ENCODE measurements at places on chromosomes 5 and 9.

DNA sequence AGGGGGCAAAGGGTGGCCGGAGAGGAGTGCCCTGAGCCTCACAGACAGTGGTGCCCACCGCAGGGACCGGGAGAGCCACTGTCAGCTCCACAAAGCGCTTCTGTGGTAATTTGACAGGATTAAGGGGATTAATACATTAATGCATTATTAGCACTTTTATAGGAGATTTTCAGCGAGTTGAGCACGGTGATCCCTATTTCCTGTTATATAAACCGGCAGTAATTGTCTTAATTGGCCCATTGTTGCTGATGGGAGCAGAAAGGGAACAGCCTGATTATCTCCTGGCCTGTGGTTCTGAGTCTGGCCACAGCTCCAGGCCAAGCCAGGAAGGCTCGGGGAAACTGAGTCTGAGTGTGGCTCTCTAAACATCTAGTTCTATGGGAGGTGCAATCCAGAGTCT, 423.6 kb downstream of the CDK5RAP2 start:
- DNase-seq: no peak

- DNase-seq: peak; percentile 12
These were observed 64.6 kb downstream of the SH3TC2 start for GRCh38 chr5:148998174-148998797.

DNA sequence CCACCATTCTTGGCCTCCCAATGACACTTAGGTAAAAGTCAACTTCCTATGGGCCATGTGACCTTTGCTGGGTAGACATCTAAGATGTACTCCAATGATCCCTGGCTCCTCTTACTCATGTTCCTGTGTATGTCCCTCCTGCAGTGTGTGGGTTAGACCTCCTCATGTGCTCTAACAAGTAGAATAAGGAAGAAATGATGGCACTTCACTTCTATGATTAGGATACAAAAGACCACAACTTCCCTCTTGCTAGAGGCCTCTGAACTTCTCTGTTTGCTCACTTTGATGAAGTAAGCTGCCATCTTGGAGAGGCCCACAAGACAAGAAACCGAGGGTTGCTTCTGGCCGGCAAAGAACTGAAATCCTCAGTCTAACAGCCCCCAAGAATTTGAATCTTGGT, 131.8 kb downstream of the TAF11L14 start:
- DNase-seq: no peak

DNA sequence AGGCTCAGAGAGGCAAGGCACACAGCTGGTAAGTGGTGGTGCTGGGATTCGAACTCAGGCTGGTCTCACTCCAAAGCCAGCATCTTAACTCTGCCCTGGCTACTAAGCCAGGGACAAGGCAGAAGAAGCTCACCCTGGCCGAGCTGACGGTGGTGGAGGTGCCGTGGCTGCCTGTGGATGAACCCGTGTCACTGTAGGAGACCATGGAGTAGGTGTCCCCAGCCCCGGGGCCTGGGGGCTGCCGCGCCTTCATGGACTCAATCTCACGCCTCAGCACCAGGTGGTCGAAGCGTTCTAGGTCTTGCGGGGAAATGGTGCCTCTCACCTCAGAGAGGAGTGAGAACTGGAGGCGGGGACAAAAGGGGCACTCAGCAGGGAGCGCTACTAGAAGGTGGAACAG, 35.4 kb upstream of the AKNA start:
- DNase-seq: no peak

- DNase-seq: no peak
These were observed 41.1 kb upstream of the PLPP6 start for GRCh38 chr9:4620881-4621555.

DNA sequence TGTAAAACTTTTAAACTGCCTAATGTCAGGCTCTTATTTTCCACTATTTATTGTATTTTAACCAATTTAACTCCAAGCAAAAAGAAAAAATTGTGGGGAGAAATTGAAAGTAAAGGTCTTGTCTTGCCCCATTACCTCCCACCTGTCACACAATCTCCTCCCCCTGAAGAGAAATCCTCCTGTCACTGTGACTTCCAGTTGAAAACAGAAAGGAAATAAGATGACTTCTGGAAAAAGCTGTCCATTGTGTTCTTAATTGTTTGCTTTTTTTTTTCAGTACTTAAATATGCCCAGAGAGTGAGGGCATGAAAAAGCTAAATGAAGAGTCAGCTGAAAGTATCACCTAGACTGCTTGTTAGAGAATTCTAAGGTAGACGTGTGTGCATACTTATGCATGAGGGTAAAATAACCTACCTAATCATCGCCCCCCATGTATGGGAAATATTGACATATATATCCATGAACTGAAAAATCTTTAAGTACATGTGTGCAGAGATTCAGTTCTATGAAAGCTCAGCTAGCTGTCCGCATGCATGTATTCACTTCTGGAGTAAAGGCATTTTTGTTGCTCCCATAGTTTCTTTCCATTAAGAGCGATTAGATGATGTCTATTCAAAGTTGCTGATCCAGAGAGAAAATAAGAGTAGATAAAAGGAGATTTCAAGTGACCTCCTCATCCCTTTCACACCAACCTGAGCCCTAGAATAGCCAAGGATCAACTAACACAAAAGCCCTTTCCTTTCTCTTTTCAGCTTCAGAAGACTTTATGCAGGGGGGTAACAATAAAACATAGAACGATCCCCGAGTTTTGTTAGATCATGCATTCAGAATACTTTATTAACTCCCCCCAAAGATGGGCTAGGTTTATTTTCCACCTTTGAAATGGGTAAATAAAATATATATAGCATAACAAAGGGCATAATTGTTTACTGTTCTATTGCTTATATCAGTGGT, 5.3 kb downstream of the NR2F1-AS1 start:
- DNase-seq: no peak

DNA sequence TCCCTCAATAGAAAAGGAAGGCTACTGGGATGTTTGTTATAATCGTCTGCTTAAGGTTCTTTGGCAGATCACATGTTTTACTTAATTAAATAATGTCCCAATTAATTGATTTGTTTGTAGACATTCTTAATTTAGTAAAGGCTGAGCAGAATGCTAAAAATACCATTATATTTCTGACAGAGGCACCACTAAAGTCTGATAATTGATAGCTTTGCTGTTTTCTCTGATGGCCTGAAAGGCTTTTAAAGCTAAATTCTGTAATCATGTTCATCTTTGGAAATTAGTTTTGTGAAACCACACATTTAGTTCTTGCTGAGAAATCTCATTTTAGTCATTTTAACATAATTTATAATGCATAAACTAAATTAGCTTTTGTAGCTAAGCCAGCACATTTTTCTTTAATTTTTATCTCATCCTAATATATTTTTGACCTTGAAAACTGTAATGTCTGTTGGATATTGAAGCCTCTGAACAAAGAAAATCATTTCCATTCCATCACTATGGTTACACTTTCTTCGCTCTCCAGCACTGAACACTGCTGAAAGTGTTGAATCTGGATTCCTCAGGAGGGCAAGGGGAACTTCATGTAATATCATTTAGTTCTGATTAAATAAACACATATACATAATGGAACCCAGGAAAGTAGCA, 329.4 kb downstream of the ELAVL2 start:
- no peak for DNase-seq

DNA sequence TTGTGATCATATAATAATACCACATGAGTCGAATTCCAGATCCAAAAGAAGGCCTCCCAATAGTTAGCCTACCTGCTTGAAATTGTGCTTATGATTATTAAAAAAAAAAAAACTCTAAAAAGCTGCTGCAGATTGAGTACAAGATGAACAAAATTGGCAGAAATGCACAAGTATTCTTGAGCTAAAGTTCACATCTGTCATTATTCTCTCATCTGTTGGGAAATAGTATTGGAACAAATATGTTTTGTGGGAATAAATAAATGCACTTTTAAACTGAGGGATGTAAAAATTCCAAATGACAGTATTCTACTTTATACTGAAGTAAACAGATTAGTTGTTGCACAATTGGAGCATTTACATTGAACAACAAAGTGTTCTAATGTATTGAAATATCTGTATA, 15.7 kb downstream of the DAB2 start:
- no peak for DNase-seq

DNA sequence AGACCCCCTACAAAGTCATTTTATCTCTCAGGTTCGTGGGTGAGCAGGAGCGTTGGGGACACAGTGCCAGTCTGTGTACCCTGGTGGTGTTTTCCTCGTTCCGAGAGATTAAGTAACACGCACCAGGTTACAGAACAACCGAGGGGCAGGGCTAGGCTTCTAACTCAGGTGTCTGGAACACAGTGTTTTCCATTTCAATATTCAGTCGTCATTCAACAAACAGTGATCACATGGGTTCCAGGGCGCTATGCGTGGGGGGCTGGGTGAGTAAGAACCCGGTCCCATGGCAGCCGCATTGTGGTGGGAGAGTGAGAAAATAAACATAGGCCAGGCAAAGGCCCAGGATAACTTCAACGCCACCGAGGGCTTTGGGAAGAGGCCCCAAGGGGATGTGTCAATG, 55.9 kb upstream of the RNU6ATAC start:
- no peak for DNase-seq

DNA sequence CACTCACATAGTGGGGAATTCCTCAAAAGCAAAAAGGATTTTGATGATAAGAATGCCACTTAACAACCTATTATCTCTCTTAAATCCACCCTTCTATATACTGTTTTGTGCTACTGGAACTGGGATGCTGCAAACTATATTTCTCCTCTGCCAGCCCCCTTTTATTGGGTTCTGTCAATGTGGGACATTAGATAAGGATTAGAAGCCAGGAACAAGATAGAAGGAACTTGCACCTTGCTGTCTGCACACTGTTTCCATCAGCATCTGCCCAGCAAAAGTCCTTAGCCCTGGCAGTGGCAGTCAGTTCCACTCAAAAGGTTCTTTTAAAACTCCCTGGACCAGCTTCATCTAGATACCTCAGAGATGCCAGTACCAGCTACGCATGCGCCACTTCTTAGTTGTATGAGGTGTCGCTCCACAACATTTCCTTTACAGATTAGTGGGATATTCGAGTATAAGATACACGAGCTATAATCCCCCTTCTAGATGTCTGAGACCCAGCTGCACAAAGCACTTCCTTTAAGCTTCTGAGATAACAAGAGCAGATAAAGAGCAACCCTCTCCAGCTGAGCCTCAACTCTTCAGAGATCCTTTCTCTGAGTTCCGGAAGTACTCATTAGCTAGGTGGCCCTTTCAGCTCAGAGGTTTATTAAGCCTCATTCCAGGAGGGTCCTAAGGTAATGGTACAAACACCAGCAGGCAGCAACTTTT, 45.3 kb downstream of the CERT1 start:
- no peak for DNase-seq

DNA sequence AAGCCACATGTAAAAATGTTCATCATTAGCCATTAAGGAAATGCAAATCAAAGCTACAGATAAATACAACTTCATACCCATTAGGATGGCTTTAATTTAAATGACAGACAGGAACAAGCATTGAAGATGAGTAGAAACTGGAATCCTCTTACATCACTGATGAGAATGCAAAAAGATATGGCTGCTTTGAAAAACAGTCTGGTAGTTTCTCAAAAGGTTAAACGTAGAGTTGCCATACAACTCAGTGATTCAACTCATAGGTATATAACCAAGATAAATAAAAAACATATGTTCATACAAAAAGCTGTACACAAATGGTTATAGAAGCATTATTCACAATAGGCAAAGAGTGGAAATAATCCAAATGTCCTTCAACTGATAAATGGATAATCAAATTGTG, 228.8 kb upstream of the ZNF462 start:
- no peak for DNase-seq

DNA sequence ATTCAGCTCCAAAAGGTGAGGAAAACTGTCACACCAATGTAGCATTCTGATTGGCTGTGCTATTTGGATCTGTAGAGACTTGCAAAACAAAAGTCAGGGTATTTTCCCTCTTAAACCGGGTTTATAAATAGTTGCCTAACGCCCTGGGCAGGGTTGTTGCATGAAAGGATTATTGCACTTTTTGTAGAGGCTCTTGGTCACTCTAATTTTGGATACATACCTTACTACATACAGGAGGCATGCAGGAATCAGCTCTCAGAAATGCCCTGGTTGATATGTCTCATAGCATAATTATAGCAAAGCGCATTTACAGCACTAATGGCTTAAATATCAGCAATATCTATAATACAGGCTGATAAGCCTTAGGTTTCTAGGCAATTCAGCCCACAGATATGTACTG, 200.0 kb upstream of the GDNF start:
- no peak for DNase-seq

DNA sequence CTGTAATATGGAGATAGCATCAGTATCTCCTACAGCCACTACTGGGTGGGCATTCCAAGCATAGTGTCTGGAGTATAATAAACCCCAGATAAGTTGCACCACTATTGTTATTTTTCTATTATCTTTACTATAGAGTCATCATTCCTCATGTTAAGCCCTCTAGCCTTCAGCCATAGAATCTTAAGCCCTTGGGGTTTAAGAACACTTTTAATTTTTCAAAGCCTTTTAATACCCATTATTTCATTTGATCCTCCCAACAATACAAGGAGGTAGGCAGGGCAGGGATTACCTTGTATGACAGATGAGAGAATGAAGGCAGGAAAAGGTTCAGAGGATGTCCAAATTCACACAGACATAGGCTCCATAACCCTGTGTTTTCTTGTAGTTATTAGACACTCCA, 112.5 kb downstream of the EBF1 start:
- DNase-seq: no peak

GRCh38 chr5:3393122-3393919, 202.3 kb upstream of the IRX1 start:
- DNase-seq: no peak

All from NCI-H1105 treated with DMSO at 0.1 percent for 48 hours (cell line).